ENCODE measurements at places on chromosomes 7 and 10.

DNA sequence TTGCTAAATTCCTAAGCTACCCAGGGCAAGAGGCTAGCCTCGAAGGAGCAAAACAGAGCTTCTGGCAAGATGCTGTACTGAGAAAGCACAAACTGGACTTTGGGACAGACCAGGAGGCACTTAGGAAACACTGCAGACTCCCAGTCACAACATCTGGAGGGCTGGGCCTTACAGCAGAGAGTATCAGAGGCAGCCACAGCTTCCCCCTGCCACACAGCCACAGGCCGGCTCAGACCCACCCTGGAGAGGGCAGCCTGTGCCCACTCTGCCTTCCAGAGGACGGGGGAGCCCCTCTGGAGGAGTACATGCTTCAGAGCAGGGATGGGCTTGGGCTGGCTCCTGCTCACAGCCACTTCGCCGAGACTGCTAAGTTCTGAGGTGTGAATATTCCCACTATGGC is 17.4 kb downstream of the ESYT2 start:
- H3K27me3 ChIP-seq, result no peaks in the 10 kb centered on the region
- DNase-seq, result no peak
- H3K4me3 ChIP-seq, result no peak overlapping the region
- peaks cover 15% of the 10 kb centered on the region for H3K4me1 ChIP-seq
- H3K27ac ChIP-seq, result no peak overlapping the region

- no peak overlapping the region for H3K4me3 ChIP-seq
- peaks cover 5% of the 10 kb centered on the region for H3K4me1 ChIP-seq
- no peaks in the 10 kb centered on the region for H3K36me3 ChIP-seq
Measured at GRCh38 chr10:20185116-20185515, 368.9 kb downstream of the PLXDC2 start.

DNA sequence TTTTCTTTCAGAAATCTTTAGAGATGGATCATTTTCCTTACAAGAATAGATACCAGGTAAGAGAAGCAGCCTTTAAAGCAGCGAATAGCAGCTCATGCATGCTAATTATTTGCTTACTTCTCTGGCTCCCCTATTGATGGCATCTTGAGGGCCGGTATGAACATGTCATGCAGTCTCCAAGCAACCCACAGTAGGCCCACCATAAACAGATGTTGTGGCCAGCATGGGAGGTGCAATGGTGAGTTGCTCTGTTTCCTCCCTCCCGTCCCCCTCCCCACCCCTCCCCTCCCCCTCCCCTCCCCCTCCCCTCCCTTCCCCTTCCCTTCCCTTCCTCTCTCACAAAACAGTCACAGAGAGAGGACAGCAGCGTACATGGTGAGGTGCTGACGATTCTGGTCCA is 9.7 kb upstream of the ZNF273 start:
- peaks cover 42% of the 10 kb centered on the region for H3K27me3 ChIP-seq
- H3K36me3 ChIP-seq, result no peaks in the 10 kb centered on the region
- no peak for DNase-seq
- no peak overlapping the region for H3K4me3 ChIP-seq
- no peak overlapping the region for H3K27ac ChIP-seq

GRCh38 chr10:25999295-25999981 is 65.4 kb downstream of the MYO3A start:
- no peak overlapping the region for H3K4me3 ChIP-seq
- no peak for DNase-seq
- no peaks in the 10 kb centered on the region for H3K4me1 ChIP-seq
- H3K27me3 ChIP-seq, result no peaks in the 10 kb centered on the region

GRCh38 chr7:41568135-41568534 is 134.8 kb downstream of the INHBA start:
- no peaks in the 10 kb centered on the region for H3K4me1 ChIP-seq
- no peak for DNase-seq
- H3K27ac ChIP-seq, result no peak overlapping the region
- H3K27me3 ChIP-seq, result peaks cover 5% of the 10 kb centered on the region
- no peak overlapping the region for H3K4me3 ChIP-seq

DNA sequence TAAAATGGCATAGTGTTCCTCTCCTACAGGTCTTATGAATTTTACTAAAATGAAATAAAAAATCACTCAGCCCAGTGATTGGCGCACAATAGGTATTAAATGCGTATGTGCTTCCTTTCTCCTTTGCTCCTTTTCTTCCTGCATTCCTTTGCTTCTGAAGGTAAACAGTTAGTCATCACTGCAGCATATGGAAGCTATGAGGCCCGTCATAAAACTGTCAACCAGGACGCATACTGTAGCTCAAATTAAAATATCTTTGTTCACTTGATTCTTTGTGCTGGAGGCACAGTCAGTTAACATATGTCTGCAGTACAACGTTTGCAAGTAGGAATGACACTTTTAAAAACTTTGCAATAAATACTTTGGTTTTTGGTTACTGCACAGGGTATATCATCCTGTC is 374.7 kb downstream of the TCERG1L start:
- H3K4me1 ChIP-seq, result peaks cover 6% of the 10 kb centered on the region
- no peak overlapping the region for H3K27ac ChIP-seq
- no peaks in the 10 kb centered on the region for H3K36me3 ChIP-seq
- no peak overlapping the region for H3K4me3 ChIP-seq
- DNase-seq, result no peak

All from neuronal stem cell (in vitro differentiated cells).